ENCODE measurements at places on chromosomes 1 and 21. TPM values are rescaled to one million over a fixed set of nuclear protein-coding genes. Genes with fewer than 3 reads are reported as not detected.

DNA sequence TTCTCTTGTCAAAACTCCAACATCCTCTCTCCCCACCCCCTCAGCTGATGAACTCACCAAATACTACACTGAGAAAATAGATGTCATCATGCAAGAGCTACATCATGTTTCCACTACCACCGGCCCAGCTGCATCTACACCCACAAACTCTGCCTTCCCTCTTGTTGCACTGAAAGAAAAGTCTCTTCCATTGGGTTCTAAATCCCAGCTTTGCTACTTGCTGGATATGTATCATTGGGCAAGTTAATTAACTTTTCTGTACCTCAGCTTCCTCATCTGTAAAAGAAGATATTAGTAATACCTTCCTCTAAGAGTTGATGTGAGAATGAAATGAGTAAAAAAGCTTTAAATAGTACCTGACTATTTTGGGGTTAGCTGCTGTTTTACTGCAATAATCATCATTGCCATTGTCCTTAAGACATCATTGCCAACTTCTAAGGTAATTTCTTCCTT is 108.6 kb downstream of the OLFML2B start:
- no peak for DNase-seq

FAM72D gene
- total RNA-seq: 8.2 TPM

- no peak for DNase-seq
Observed at GRCh38 chr1:236370420-236370819, 23.7 kb upstream of the EDARADD start.

DNA sequence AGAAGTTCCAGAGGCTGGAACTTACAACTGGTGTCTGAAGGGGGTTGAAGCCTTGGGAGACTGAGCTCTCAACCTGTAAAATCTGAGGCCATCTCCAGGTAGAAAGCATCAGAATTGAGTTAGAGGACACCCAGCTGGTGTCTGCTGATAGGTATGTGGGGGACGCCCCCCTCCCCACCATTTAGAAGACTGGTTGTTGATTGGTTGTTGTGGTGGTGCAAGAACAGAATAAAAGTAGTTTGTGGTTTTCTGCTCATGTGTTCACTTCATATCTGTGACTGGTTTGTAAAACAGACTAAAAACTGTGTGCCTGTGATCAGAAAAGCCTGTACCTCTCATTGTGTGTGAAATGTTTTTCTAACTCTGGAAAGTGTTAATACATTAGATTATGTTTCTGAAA is 33.2 kb upstream of the PDE4B start:
- DNase-seq: no peak

DNA sequence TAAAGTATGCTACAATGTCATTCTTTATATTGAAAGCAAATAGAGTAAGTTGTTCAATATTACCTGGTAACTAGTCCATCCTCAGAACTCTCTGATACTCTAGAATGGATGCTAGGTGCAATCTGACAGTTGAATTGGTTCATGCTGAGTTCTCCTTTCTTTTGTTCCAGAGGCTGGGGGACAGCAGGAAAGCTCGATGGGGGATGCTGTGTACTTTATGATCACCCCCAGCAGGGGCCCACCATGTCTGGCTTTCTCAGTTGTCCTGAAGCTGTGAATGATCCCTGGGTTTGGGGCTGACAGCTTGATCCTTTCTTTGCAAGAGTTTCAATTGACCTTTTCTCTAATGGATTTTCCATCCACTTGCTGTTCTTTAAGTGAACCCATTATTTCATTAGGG is 22.5 kb downstream of the FMN2 start:
- no peak for DNase-seq

GRCh38 chr21:41622831-41623548 is 115.0 kb upstream of the TMPRSS2 start:
- DNase-seq: no peak

DNA sequence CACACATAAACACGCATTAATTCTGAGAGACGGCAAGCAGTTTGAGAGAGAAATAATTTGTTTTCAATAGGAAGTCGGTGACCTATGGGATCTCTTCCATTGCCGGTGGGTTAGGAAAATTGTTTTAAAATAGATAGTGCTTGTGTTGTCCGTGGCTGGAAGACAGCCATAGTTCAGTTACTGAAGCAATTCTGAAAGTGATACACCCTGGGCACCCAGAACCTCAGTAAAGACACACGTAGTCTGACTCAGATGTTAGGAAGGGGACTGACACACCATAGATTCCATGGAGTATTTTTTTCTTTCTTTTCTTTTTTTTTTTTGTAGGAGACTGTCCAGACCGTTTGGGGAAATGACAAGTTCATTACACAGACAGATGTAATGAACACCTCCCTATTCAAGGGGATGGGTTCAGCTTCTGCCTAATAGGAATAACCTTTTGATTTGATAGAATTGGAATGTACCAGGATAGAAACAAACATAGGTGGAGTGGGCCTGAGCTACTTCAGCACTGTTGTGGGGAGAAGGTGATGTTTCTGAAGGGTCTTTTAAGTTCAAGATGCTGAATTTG is 1.6 kb downstream of the C1orf21 start:
- DNase-seq: no peak

DNA sequence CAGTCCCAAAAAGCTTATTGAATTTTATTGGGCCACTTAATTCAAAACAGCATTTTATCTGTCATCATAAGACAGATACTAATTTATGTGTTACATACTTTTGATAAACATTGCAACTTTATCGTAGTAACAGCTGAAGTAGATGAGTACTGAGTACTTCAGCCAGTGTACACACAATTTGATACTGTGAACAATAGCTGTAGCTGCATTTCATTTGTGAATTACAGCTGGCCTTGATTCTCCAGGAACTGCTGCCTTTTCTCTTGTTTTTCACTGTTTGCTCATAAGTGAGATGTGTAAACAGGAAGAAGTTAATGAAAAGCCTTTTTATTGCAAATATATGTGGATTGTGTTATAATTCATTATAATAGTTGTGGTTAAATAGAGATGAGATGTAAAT is 10.2 kb downstream of the UAP1 start:
- no peak for DNase-seq

DNA sequence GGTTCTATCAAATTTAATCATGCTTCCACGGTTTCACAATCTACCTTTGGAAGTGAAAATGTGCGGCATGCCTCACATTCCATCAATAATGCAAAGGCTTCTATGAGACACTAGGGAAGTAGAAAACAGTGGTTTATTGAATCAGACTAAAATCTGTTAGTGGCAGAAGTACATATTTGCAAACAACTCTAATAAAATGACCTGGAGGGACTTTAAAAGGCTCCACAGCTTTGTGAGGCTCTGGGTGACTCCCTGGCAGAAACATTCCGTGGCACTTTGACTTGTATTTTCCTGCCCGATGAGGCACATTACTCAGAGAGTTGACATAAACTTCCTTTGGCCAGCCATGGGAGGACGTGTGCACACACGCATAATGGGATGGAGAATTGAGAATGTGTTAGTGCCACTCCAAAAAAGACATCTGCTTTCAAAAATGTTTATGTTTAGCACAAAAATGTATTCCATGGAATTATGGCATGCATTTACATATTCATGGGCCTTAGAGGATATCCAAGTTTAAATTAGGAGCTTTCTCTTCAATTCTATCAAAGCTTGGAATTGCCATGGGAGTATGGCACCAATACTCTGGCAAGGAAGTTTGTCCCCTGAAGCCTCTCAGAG is 60.0 kb upstream of the SSX2IP start:
- DNase-seq: no peak

- DNase-seq: no peak
Observed at GRCh38 chr1:200767321-200767720, 28.6 kb downstream of the CAMSAP2 start.

DNA sequence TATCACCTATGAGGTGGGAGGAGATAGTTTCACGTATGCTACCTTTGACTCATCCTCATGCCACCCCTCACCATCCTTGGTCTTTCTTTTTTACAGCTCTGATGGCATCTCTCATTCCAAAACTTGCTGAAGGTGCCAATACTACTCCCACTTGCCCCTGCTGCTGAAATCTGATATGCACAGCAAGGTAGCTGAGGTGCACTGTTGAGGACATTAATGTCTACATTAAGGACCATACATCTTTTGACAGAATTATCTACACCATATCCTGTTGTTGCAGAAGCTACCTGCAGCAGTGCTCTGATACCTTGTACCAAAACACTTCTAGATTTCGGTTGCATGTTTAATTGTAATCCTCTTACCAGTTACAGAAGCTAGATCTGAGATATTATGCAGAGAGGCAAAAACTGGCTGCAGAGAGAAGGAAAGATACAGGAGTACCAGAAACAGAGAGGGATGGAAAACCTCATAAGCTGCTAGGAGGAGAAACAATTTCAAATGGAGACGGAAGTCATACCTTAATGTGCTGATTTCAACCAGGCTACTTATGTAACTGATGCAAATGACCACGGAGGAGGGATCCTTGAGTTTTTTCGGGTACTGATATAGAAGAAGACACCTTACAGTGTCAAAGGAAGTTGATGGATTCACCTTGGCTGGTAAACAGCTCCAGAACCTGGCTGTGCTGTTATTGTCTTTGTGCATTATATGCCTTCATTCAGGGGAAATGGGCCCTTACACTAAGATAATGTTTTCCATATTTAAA is 19.3 kb upstream of the PTPRC start:
- DNase-seq: no peak

DNA sequence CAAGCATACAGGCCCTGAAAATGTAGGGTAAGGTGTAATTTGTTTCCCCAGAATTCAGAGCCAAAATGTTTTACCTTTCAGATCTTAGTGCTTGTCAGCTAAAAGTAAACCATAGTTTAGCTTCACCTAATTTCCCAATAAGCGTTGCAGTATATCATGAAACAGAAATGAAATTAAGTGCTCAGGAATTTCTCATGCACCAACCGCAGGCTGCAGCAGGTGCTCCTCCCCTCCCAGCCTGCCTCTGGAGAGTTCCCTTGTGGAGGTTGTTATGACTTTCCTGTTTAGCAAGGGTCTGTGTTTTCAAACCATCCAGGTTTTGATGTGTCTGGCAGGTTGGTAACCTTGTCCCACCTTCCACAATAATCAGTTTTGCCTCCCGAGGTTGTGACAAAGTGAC is 118.5 kb downstream of the HLX start:
- DNase-seq: no peak

GRCh38 chr1:56080123-56080522 is 499.2 kb downstream of the PLPP3 start:
- no peak for DNase-seq

DNA sequence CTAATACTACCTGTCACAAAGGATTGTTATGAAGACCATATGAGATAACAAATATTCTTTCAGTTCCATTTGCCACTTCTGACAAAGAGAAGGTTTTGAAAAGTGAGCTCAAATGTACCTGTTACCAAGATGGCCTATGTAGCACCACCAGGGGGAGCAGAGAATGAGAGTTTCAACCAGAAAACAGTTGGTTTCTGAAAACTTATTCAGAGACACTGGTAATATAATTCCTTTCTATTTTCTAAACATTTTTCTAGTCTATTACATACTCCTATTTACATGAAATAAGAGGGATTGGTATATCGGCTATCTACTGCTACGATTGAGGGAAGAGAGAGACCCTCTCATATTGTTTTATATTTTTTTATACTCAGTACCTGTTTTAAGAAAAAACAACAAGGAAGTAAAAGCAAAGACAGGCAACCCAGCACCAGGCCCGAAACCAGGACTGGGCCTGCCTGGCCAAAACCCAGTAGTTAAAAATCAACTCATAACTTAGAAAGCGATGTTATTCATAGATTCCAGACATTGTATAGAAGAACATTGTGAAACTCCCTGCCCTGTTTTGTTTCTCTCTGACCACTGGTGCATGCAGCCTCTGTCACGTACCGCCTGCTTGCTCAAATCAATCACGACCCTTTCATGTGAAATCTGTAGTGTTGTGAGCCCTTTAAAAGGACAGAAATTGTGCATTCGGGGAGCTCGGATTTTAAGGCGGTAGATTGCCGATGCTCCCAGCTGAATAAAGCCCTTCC is 48.3 kb downstream of the IL23R start:
- DNase-seq: peak; percentile 64

DNA sequence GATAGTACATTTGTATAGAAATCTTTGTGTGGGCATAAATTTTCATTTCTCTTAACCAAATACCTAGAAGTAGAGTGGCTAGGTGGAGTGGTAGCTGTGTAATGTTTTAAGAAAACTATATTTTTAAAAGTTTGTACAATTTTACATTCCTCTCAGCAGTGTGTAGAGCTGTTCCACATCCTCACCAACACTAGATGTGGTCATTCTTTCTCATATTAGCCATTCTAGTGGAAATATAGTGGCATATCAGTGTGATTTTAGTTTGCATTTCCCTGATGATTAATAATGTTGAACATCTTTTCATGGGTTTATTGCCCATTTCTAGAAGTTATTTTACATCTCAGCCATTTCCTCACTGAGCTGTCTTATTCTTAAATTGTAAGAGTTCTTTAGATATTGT is 65.5 kb downstream of the ITSN1 start:
- DNase-seq: no peak

OR2T35 gene
- not detected for total RNA-seq

GRCh38 chr1:204348722-204349121 is 11.0 kb downstream of the PLEKHA6 start:
- no peak for DNase-seq

GRCh38 chr1:244615301-244615700 is 37.6 kb upstream of the DESI2 start:
- DNase-seq: no peak

MAP3K21 gene
- 33.6 TPM for total RNA-seq

DNA sequence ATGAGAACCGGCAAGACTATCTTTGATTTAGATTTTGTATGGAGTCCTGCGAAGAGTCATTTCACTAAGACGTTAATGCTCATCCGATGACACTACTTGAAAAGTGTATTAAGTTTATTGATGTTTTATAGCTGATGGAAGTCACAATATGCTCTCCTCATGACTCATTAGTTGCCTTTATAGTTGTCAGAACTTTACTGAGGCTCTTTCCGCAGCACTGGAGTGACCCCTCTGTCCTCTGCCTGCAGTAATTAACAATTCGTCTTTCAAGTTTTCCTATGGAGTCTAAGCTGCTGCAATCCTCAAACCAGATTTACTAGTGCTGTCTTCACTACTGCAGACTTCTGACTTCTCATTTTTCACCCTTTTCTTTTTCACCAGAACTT is 853 bp downstream of the USP16 start:
- DNase-seq: no peak

DISP1 gene
- 2.9 TPM for total RNA-seq

DNA sequence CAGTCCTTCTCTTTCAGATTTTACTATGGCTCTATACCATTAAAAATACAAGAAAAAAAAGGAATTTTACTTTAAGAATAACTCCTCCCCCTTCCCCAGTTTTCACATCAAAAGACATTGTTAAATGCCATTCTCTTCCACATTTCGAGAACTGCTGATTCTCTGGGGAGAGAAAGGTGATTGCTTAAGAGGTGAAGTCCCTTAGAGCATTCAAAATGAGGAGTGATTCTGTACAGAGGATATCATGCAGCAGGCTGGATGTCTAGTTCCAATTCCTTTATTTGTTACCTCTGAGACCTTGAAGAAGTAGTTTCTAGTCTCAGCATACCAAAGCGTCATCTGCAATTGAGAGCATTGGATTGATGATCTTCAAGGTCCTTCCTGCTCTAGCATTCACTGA is 46.9 kb downstream of the FMO3 start:
- DNase-seq: no peak
